Stimulated activated CD4-positive, alpha-beta T cell treated with anti-CD3 and anti-CD28 coated beads, TNF-alpha, amount 100 ng/mL, for 1 hour (primary cell): ENCODE measurements at places on chromosomes 12 and 14.

- no peak for DNase-seq
These were observed 136.7 kb downstream of the PDE3A start for GRCh38 chr12:20505056-20505455.

DNA sequence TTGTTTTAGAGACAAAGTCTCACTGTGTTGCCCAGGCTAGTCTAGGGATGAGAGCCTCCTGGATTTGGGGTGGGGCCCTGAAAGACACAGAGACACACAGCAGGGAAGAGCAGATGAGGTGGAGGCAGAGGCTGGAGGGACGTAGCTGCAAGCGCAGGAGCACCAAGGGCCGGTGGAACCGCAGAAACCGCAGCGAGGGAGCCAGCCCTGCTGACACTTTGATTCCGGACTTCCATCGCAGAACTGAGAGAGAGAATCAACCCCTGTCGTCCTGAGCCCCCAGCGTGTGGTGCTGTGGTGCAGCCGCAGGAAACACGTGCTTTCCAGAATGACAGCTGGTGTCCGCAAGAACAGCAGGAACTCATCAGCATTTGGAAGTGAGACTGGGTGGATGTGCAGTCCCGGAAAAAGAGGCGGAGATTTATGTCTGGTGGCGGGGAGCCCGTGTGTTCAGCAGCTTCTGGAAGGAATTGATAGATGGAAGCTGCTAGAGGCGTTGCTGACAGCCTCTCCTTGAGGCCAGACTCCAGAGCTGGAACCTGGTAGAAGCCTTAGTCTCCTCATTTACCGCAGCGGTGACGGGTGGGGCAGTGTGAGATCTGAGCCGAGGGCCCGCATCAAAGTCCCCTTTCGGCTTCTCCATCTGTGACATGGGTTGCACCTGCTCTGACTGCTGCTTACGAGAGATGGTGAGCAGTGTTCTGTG is 21.9 kb upstream of the KLC1 start:
- DNase-seq, result no peak

DNA sequence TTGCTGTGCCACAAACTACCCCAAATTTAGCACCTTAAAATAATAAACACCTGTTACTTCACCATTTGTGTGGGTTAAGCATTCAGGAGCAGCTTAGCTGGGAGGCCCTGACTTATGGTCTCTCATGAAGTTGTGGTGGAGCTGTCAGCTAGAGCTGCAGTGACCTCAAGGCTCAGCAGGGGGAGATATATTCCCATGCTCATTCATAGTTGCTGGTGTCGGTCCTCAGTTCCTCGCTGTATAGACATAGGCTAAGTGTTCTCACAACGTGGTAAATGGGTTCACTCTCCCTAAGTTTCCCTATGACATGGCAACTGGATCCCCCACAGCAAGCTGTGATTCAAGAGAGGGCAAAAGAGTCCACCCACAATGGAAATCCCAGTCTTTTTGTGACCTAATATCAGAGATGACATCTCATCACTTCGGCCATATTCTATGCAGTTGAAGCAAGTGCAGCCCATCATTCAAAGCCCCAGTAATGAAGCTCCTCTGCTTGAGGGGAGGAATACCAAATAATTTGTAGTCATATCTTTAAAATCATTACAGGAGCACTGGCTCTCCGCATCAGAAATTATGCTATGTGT is 41.1 kb downstream of the PRB3 start:
- DNase-seq, result no peak

DNA sequence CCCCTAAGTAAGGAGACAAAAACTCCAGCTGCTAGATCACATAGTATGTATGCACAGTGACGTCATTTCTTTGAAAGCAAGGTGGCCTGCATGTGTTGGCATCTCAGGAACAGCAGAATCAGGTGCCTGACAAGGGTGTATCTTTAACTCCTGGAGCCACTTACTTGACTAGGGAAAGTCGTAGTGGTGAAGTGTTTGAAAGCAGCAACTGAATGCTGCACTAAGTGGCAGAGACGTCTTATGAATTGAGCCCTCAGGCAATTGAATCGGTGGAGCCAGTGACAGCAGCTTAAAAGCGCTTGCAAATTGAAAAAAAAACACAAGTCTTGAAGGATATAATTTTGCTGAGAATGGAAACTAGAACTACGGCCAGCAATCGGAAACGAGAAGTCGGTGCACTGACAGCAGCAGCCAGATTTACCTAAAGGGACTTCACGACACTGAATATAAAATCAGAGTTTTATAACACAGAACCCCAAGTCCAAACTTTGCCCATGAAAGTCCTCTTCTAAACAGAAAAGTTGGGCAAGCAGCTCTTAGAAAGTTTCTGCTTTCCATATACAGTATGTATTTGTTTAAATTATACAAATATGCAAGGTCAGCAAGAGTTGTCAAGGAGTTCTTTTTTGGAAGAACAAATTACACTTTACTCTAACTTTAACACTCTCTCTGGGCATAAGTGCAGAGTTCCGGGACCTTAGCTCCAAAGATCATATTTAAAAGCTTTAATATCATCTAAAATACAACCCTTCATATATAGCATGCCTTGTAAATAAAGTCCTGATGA is 1.1 kb downstream of the IGF1 start:
- no peak for DNase-seq

DNA sequence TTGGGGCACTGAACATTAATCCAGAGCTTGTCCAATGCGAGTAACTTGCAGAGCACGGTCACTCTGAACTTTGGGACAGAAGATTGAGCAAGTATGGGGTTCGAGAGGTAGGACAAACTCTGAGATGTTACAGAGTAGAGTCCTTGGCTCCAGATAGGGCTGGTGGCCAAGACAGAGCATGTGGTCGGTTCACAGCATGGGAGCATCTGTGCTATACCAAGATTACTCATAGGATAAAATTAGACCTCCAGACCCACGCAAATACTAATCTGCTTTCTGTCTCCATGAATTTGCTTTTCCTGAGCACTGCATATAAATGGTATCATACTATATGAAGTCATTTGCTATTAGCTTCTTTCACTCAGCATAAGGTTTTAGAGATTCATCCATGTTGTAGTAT is 93.4 kb upstream of the TBX5 start:
- no peak for DNase-seq

GRCh38 chr12:121364683-121365121 is 12.5 kb upstream of the ANAPC5 start:
- no peak for DNase-seq

DNA sequence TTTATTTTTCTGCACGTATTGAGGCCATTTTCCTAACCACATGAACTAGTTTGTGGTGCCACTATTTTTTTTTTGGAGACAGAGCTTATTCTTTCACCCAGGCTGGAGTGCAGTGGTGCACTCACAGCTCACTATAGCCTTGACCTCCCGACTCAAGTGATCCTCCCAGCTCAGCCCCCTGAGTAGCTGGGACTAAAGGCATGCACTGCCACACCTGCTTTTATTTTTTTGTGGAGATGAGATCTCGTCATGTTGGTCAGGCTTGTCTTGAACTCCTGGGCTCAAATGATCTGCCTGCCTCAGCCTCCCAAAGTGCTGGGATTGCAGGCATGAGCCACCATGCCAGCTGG is 60.1 kb downstream of the DIP2B start:
- DNase-seq, result no peak

DNA sequence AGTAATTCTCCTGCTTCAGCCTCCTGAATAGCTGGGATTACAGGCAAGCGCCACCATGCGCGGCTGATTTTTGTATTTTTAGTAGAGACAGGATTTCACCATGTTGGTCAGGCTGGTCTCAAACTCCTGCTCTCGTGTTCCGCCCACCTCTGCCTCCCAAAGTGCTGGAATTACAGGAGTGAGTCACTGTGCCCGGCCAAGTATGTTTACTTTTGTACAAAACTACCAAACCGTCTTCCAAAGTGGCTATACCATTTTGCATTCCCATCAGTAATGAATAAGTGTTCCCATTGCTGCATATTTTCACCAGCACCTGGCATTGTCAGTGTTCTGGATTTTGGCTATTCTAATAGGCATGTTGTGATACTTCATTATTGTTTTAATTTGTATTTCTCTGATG is 8.4 kb upstream of the KRT6A start:
- no peak for DNase-seq

- DNase-seq, result no peak
These were observed 205.2 kb downstream of the KLHL28 start for GRCh38 chr14:44756554-44756953.

DNA sequence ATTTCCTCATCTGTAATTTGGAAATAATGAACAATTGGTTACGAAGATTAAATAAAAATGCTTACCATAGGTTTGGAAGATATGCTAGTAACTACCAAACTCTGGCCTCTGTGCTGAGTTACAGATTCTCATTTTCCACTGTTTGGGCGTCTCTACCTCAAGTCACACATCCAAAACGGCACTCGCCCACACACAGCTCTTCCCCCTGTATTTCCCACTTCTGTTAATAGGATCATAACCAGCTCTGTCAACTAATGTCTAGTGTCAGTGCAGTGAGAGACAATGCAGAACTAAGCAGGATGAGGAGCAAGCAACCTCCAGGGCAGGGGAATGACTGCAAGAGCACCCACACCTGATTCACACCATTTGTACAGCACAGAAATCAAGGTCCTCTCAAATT is 10.9 kb upstream of the SYCP3 start:
- no peak for DNase-seq

- no peak for DNase-seq
These were observed 17.7 kb upstream of the FOXJ2 start for GRCh38 chr12:8014836-8015235.

DNA sequence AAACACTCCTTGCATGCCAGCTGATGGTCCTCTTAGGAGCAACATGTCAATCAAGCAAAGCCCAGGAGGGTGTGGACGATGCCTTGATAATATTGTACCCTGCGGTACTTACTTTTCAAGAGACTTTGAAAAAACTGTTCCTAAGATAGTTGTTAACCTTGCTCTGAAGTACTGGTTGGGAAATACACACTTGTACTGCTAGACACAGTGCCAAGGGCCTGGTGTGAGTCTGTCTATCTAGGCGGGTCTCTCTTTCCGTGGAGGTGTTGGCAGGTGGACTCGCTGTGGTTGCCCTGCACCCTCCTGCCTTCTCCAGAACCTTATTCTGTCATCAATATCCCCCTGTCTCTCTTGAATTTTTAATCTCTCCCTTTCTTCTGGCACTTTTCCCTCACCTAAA is 189.4 kb downstream of the NRXN3 start:
- no peak for DNase-seq

- DNase-seq, result no peak
These were observed 35.8 kb downstream of the GPR19 start for GRCh38 chr12:12660201-12660600.

- DNase-seq, result no peak
These were observed 30.8 kb downstream of the TMTC3 start for GRCh38 chr12:88172844-88173407.

DNA sequence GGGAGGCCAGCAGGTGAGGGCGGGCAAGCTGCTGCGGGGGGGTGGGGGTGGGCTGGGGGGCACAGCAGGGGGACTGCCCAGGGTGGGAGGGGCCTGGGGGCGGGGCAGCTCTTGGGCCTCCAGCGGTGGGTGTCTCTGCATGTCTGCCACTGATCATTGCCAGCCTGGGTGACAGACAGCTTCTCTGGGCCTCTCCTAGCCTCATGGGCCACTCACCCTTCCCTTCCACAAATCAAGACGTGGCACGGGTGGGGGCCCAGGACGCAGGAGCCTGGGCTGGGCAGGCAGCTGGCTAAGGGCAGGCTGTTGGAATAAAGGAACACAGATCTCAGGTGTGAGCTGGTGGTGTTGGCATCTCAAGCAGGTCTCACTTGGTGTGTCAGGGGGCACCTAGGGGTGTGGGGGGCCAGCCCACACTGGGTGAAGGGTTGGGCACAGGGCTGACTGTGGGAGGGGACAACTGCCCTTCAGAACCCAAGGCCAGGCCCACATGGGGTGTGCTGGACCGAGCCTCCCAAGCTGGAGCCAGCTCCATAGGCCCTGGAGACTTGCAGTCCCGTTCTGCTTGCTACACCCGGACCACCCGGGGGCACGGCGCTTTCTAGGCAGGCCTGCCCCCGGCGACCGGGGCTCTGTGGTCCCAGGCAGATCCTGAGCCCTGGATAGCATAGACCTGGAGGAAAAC is 3.0 kb downstream of the TEDC1 start:
- no peak for DNase-seq

DNA sequence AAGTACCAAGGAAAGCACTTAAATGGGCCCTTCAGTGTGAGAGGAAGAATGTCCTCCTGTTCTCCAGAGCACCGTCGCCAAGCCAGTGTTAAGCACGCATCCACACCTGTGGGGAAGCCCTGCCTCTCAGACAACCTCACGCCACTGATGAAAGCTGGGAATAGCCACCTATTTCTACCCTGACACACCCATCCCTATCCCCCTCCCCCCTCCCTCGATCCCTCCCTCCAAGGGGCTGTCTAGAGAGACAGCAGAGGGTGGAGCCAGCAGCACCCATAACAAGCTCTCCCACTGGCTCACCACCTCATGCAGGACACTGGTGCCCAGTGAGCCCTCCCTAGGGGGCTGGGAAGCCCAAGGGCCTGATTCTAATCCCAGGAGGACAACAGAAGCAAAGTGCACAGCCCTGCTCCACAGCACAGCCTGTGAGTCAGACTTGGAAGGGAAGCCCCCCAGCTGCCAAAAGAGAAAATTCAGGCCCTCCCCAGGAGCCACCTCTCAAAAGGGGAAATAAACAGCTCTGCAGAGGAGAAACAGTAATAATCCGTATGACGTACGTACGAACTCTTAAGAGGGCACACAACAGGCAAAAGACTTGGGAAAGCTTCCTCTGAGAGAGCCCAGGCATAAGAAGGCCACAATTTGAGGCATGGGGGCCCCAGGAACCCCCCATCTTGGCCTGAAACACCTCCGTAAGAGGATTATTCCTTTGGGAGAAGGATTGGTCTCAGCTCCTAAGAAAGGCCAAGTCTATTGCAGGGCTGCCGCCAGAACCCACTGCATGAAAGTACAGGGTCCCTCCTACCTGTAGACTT is 7.8 kb downstream of the PITPNM2 start:
- no peak for DNase-seq

- DNase-seq, result no peak
These were observed 2.5 kb upstream of the SOS2 start for GRCh38 chr14:50233951-50234250.

GRCh38 chr14:81400852-81401251 is 728 bp upstream of the STON2 start:
- no peak for DNase-seq

DNA sequence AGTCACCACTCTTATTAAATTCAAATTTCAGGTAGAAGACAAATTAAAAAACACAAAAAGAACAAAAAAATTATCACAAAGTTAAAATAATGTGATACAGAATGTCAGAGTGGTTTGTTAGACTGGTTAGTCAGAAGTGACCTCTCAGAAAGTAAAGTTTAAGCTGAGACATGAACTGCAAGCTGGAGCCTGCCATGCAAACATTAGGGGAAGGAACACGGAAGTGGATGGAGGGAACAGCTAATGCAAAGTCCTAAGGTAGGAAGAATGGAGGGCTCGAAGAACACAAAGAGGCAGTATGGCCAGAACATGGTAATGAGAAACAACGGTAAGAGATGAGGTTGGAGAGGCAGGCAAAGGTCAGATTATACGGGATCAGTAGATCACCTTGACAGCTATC is 41.7 kb downstream of the WDHD1 start:
- DNase-seq, result no peak

DNA sequence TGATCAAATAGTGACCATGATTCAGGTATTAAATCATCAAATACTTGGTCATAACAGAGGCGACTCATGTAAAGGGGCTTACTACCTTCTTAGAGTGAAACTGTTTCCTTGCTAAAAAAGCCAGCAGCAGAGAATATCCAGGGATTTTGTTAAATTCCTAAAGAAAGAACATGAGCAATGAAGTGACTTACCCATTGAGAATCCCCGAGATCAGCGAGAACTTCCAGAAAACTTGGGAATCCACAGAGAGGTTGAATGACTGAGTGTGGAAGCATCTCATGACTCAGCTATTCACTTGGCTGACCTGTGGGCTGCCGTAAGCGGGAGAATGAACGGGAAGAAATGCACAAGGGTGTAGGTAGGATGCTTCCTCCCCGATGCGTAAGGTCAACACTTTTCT is 85.3 kb upstream of the KCNA1 start:
- DNase-seq, result no peak
